ENCODE measurements at places on chromosomes 2 and 18.

GRCh38 chr2:46873604-46874068, 42.0 kb downstream of the MCFD2 start:
- no peak for DNase-seq

GRCh38 chr18:31267823-31268481, 50.0 kb upstream of the DSG1 start:
- no peak for DNase-seq

GRCh38 chr2:46117994-46118393, 179.2 kb upstream of the EPAS1 start:
- no peak for DNase-seq

DNA sequence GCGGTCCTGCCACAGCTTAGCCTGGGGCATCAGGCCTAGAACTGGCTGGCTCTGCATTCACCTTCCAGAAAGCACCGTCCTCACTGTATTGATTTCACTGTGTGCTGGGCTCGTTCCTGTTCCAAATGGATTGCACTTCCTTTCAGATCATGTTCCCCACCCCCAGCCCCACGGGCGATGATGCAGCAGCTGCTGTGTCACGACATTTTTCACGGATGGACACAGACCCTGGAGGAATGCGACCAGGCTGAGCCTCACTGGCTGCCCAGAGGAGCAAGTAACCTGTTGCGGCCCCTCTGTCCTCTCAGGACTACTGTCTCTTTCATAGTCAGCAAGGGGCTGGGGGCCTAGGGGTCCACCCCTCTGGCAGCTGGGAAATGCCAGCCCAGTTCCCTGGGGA, 50.3 kb downstream of the CAPN13 start:
- no peak for DNase-seq

DNA sequence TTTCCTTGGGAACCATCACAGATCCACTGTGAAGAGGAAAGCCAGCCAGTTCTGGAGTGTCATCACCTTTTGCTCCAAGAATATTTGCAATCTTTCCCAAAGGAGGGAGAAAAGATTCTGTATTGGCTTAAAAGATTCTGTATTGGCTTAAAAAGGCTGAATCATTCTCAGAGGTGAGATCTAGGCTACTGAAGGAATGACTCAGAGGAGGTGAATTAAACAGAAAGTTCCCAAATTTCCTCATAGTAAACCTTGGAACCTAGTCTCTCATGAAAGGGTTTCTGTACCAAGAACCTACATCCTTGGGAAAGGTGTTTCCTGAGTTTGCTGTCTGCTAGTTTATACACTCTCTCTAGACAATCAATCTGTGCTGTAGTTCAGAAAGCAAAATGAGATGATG, 34.1 kb upstream of the GRB14 start:
- no peak for DNase-seq

DNA sequence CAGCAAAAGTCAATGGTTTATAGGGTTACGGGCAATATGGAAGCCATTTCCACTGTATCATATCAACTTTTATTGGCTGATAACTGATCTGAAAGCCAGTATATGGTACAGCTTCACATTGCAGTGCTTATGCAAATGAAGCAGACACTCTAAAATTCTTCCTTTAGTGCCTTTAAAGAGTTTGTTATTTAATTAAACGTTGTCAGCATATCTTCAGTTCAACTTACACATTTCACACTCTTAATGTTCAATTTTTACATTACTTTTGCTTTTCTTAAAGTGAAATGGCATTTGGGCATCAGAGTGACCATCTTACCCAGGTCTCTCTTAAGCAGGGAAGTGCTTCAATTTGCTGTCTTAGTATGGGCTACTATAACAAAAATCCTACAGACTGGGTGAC, 420.1 kb downstream of the NCKAP5 start:
- no peak for DNase-seq

GRCh38 chr2:75379476-75380210, 180.3 kb upstream of the TACR1 start:
- no peak for DNase-seq

DNA sequence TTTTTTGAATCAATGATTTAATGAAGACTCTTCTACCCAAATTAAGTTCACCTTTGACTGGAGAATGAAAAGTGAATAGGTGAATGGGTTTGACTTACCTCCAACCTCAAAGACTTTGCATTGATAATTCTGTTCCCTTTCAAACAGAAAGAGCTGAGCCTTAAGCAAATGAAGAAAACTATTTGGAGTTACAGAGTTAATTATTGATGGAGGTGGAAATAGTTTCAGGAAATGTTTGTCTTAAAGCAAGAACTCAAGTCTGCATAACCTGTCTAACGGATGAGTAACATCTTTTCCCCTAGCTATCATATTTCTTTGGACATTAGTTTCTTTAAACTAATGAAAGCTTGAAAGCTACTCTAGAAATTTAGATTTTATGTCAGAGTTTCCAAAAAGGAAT, 166.5 kb downstream of the CERS6 start:
- DNase-seq: no peak

DNA sequence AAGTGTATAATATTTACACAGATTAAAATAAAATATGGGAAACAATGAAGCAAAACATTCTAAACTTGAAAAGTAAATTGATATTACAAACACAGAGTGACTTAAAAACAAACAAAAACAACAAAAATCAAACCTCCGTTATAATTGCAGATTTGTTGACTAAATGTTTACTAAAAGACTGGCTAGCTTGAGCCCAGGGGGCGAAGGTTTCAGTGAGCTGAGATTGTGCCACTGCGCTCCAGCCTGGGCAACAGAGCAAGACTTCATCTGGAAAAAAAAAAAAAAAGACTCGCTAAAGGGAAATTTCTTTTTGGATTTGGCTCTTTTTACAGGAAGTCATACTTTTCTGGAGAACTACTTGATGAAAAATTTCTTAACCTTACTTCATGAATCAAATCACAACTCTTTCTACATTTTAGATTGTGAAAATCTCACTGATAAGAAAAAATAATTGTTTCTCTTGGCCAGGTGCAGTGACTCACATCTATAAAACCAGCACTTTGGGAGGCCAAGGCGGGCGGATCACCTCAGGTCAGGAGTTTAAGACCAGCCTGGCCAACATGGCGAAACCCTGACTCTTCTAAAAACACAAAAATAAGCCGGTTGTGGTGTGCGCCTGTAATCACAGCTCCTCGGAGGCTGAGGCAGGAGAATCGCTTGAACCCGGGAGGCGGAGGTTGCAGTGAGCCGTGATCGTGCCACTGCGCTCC, 9.7 kb downstream of the TFPI start:
- DNase-seq: no peak

- DNase-seq: no peak
Observed at GRCh38 chr2:30990176-30990575, 148.1 kb downstream of the GALNT14 start.

- DNase-seq: no peak
Observed at GRCh38 chr2:146321175-146321574, 1523.7 kb upstream of the ACVR2A start.

GRCh38 chr18:5068851-5069250, 128.2 kb downstream of the AKAIN1 start:
- DNase-seq: no peak

GRCh38 chr2:41160439-41160838, 708.5 kb upstream of the SLC8A1 start:
- DNase-seq: no peak

- no peak for DNase-seq
Observed at GRCh38 chr2:381181-381580, 93.3 kb upstream of the ALKAL2 start.

GRCh38 chr2:216517447-216518225, 19.0 kb downstream of the RPL37A start:
- DNase-seq: no peak

DNA sequence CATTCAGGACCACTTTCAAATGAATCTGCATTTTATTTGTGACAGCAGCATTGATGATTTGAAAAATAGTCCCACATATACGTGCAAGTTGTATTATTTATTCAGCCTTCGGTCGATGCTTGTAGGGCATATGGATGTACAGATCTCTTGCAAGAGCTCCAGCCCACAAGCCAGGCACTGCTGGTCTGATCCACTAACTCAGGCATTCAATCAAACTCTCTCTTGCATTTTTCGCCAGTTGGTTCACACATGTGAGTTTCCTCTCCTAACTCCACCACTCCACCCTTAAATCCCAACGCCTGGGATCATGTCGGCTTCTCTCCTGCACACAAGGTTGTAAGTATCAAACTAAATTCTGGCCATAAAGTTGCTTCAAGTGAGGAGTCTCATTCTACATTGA, 318.7 kb downstream of the CYP26B1 start:
- no peak for DNase-seq

GRCh38 chr18:54357082-54357659, 487 bp downstream of the STARD6 start:
- DNase-seq: no peak

DNA sequence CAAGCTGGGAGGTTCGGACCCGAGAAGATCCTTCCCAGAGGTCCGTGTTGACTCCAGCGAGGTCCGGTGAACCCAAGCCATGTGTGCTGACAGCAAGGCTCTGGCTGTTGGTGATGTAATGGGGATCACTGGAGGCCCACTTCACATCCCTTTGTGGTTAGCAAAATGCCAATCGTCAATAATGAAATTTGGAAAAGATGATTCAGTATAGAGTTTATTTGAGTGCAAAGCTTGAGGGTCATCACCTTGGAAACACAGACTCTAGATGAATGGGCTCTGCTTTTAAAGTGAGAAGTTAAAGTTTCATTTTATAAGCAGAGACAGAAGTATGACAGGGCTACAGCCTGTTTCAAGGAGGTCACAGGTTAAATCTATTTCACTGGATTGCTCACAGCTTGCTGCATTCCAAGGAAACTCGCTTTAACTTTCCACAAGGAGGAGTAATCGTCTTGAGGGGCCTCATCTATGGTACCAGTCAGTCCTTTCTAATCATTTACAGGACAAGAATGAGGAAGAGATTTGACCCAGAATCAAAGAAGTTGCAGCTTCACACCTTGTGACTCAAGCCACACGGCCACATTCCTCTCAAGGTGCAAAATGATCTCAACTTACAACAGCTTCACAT, 140.5 kb downstream of the TPO start:
- DNase-seq: no peak

GRCh38 chr2:127620866-127621265, 25.1 kb upstream of the GPR17 start:
- no peak for DNase-seq

DNA sequence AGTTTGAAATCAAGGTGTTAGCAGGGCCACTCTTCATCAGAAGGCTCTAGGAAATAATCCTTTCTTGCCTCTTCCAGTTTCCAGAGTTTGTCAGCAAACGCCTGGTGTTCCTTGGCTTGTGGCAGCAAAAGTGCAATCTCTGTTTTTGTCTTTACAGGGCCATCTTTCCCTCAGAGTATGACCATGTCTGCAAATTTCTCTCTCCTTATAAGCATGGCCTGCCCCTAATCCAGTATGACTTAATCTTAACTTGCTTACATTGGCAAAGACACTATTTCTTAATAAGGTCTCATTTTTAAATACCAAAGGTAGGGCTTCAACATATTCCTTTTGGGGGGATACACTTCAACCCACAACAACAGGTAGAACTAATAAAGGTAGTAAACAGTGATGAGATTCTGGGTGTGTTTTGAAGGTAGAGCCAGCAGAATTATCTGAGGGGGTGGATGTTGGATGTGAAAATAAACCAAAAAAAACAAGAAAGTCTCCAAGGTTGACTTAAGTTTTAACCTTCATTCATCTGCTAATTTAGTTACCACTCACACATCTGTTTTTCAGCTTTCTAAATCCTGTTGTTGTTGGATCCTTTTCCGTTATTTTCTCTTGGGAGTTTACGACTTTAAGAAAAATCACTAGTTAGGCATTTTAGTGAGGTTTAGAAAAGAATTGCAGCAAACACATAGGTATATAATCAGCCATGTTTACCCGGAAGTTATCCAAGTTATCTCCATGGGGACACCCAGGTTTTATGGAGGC, 234.4 kb upstream of the FIGN start:
- DNase-seq: no peak

- DNase-seq: no peak
Observed at GRCh38 chr2:176669398-176670174, 400.3 kb downstream of the MTX2 start.

- no peak for DNase-seq
Observed at GRCh38 chr18:43869451-43870008, 592.2 kb upstream of the SYT4 start.

DNA sequence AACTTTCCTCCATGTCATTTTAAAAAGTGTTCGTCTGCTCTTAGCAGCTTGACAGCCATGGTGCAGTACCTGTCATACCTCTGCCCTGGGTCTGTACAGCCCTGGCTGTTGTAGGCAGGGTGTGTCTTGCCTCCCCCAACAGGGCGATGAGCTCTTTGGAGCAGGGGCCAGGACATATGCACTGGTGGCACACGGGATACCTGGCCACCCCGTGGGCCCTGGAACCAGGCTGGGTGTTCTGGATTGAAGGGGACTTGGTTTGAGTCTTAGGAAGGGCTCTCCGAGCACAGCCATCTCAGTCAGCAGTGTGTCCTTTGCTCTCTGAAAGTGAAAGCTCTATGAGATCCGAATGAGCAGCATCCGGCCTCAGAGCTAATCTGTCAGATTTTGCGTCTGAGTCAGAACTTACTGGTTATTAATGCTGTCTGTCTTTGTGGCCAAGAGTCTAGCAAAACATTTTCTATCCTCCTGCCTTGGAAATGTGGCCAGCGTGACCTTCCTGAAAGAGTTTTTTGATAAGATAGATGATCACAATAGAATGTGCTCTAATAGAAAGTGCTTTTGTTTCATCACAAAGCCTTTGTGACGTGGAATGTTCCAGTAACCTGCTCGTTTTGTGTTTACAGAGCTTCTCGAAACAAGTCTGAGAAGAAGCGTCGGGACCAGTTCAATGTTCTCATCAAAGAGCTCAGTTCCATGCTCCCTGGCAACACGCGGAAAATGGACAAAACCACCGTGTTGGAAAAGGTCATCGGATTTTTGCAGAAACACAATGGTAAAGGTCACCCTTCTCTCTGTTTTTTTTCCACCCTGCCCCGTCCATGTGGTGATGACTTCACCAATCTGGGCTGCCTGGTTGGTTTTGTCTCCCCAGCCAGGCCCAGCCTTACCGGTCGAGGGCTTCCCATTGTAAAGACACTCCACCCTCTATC, 77.3 kb upstream of the RPL31 start:
- DNase-seq: no peak

GRCh38 chr2:30446602-30447148, 371 bp upstream of the LCLAT1 start:
- DNase-seq: no peak

- no peak for DNase-seq
Observed at GRCh38 chr2:135818937-135819610, 17.9 kb downstream of the LCT start.

- no peak for DNase-seq
Observed at GRCh38 chr2:72191441-72191840, 43.8 kb upstream of the CYP26B1 start.

GRCh38 chr2:224947566-224947965, 94.7 kb downstream of the DOCK10 start:
- DNase-seq: no peak

- no peak for DNase-seq
Observed at GRCh38 chr2:168723275-168723899, 79.0 kb upstream of the NOSTRIN start.

GRCh38 chr2:75403991-75404428, 156.7 kb downstream of the EVA1A start:
- DNase-seq: no peak
